Stimulated activated CD4-positive, alpha-beta T cell treated with anti-CD3 and anti-CD28 coated beads, Interleukin-4, amount 100 ng/mL, for 4 hours (primary cell): ENCODE measurements at places on chromosomes 3 and 15.

DNA sequence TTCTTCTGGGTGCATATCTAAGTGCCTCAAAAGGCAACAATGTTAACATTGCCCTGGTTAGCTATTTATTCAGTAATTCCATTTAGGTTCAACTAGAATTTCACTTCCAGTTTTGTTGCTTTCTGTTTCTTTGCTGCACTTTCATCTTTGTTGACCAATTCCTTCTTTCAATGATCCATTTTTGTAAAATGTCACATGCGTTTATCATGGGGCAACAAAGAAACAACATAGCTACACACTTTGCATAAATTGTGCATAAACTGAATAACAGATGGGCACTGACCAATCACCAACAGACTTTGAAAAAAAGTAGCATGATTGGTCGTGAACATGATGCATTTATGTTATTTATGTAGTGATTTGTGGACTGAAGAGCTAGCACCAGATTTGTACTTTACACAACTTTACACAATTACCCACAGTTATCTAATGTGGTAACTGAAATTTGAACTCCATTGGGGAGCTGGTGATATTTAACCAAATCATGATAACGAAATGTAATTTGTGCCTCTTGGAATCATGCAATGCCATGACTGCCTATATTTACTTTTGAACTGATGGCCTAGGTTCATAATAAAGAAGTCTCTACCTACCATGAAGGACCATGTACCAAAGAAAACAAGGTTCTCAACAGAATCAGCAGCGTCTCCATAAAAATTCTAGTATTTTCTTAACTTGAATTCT is 7.1 kb upstream of the CPOX start:
- no peak for DNase-seq

DNA sequence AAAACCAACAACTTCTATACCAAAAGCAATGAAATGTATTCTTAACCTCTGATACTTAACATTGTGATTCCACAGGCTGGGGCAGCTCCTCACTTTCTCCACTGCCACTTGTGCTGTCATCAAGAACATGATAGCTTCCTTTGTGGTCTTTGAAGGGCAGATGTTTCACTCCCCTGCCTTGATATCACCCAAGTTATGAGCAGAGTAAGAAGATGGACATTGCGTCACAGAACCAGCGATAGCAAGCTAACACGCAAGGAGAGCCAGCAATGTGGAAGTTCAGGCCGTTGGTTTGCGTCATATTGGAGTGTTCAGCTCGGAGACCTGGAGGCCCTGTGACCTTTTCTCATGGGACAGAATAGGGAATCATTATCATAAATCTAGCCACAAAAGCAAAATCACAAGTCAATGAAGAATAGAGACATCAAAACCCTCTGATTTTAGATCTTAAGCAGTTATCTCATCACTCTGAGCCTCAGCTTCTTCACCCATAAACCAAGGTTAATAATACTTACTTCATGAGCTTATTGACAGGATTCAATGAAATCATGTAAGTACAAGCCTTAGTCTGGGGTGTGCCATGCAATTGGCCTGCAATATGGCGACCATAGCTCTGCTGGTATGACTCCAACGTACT is 183.8 kb upstream of the THBS1 start:
- DNase-seq = no peak

- DNase-seq = peak; percentile 42
These were observed 24.4 kb downstream of the SEC61A1 start for GRCh38 chr3:128076483-128077201.

DNA sequence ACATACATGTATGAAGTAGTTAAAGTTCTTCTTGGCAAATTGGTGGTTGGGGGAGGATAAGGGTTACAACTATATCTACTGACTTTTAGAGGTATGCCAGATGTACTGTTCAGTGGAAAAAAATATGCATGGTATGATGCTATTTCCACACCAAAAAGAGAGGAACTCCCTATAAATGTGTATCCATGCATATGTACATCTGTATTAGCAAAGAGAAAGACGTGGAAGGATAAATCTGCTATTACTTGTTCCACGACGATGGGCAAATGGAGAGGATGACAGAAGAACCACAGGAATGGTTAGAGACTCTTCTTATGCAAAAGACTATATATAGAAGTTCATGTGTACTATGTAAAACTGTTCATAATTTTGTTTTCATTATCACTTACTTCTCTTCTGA is 197.6 kb downstream of the RORA start:
- DNase-seq = no peak

DNA sequence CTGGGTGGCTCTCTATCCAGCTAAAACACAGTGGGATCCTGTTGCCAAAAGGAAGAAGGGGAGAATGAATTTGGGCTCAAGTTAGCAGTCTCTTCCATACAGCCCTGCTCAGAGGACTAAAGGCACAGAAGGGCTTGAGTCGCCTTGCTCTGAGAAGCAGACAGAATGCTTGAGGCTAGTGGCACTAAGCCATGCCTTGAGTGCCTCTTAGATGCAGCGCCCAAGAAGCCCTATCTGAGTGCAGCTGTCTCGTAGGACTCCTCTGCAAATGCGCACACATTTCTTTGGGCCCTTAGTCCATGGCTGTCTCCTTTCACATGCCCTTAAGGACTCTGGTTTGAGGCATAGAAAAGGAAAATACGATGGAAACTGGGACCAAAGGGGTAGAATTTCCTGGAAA is 211.3 kb upstream of the CHRM5 start:
- DNase-seq = no peak

GRCh38 chr15:63860155-63860554 is 26.4 kb upstream of the HERC1 start:
- DNase-seq = peak; percentile 19

GRCh38 chr3:103712320-103713008 is 1277.6 kb downstream of the ZPLD1 start:
- DNase-seq = no peak

DNA sequence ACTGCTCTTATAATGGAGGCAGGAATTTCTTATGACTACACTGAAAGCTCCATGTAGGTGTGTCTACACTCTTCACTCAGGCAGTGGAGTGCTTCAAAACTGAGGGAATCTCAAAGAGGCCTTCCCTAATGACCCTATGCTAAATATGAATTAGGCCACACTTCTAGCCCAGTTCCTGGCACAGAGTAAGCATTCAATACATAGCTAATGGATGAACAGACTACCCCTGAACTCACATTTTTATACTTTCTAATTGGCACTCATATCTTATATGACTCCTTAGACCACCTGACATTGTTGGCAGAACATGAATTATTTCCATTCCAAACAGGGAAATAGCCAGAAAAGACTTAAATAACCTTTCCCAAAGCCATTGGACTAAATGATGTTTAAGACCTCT is 3.4 kb downstream of the RARRES1 start:
- no peak for DNase-seq

- DNase-seq = no peak
These were observed 14.1 kb downstream of the IL17RD start for GRCh38 chr3:57151021-57151449.

DNA sequence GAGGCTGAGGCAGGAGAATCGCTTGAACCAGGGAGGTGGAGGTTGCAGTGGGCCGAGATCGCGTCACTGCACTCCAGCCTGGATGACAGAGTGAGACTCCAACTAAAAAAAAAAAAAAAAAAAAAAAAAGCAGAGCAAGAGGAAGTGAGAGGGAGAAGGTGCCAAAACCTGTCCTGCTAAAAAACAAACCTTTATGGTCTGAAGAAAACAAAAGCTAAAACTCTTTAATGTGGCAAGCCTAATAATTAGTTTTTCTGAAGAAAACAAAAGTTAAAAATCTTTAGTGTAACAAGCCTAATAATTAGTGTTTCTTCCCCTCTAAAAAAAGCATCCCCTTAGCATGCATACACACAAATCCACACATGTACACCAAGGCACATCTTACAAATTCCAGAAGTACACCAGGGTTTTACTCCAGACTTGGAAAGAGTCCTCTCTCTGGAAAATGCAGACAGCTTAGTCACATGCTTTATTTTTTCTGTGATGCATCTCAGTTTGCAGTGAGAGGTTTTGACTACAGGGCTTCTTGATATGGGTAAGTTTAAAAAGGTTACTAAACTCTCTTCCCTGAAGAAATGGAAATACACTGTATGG is 65.9 kb downstream of the HACD2 start:
- DNase-seq = no peak

GRCh38 chr15:30922480-30923311 is 19.0 kb downstream of the FAN1 start:
- no peak for DNase-seq

DNA sequence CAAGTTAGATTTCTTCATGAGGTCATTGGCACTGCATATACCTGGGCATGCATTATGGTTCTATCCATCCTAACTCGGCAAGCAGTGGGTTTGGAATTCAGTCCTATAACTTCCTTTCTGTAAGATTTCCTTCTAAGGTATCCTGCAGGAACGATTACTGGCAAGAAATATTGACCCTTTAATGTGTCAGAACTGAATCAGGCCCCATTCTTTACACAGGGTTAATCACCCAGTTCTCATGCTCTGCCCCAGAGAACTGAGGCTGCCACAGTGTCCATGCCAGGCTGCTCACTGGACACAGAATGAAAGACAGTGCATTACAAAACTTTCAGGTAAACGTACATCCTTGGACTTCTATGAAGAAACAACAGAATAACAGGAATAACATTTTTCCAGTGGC is 108.9 kb downstream of the RPL22L1 start:
- no peak for DNase-seq

DNA sequence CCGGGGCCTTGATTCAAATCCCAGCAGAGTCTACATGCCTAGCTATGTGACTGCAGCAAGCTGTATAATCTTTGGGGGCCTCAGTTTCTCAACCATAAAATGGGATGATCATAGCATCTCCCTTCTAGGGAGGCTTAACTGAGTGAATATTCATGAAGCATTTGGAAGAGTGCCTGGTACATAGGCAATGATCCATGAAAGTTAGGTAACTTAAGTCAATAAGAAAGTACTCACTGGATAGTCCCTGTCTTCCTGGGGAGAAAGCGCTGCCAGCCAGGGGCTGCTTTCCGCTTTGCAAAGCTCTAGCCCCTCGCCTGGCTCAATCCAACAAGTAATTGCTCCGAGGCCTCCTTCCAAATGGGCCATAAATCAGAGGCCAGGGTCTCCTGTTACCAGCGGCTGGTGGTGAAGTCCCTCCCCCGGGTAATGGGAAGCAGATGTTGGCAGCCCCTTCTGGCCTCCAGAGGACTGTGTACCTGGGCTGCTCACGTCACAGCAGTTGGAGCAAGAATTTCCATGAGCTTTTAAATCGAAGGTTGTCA is 521.9 kb upstream of the PROK2 start:
- DNase-seq = no peak

- DNase-seq = no peak
These were observed 144.2 kb upstream of the SOX2 start for GRCh38 chr3:181567311-181568075.

- DNase-seq = no peak
These were observed 4.6 kb downstream of the ERICH6 start for GRCh38 chr3:150699068-150699639.

- no peak for DNase-seq
These were observed 22.0 kb upstream of the GNB5 start for GRCh38 chr15:52213206-52213605.

DNA sequence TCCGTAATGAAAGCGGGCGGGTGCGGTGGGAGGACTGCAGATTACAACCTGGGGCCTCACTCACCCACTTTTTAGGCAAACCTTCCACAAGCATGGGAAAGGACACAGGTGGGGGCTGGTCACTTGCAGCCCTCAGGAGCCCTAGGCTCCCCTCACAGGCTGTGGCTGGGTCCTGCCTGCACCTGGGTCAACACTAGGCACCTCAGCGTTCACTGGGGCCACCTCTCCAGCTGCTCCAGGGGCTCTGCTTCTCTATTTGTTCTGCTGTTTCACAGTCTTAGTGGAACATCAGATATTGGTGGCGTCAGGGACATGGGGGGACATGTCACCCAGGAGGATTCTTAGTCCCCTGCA is 30.1 kb upstream of the TMEM115 start:
- no peak for DNase-seq

- no peak for DNase-seq
These were observed 43.4 kb upstream of the LMCD1 start for GRCh38 chr3:8458238-8458661.

DNA sequence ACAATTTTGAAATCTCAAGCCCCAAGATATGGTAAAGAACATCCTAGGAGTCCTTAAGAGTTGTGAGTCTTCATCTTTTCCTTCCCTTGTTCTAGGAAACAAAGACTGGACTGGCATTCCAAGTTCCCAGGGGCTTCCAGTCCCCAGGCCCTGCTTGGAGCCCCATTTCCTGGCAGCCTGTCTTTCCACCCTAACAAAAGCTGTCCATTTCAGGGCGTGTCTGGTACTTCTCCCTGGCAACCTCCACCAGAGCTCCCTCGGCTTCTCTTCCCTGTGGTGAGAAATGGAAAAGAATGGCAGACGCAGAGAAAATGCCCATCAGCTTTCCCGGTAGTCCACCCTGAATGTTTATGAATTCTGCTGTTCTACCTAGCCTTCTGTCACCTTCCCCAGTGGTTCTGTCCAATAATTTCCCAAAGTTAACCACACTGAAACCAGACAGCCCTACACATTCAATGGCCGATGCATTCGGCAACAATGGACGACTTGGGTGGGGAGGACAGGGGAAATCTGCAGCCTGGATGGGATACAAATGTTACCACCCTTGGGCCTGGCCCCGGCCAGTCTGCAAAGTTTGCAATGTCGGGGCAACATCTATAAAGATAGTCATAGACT is 6.8 kb downstream of the RAB6B start:
- no peak for DNase-seq

- DNase-seq = no peak
These were observed 320.9 kb downstream of the FOXP1 start for GRCh38 chr3:71262364-71263265.

- no peak for DNase-seq
These were observed 175.9 kb downstream of the CHST2 start for GRCh38 chr3:143295201-143296080.

DNA sequence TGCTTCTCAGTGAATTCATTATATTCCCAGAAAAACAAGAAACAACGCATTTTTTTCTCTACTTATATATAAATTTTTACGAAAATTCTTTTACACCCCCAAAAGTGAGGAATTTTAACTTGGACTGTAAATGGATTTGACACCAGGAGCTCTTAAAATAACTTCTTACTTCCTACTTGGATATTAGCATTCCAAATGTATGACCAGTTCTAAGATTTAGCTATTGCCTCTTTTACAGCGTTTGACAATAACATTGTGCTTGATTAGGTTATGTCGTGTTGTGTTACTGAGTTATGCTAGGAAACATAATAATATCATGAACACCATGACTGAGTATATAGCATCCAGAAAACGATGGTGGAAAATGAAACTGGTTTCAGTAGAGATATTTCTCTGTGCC is 177.0 kb downstream of the CNTN6 start:
- no peak for DNase-seq

- DNase-seq = no peak
These were observed 844 bp downstream of the NR2F2 start for GRCh38 chr15:96331144-96331944.

GRCh38 chr3:55128225-55128823 is 200.5 kb upstream of the LRTM1 start:
- DNase-seq = no peak

DNA sequence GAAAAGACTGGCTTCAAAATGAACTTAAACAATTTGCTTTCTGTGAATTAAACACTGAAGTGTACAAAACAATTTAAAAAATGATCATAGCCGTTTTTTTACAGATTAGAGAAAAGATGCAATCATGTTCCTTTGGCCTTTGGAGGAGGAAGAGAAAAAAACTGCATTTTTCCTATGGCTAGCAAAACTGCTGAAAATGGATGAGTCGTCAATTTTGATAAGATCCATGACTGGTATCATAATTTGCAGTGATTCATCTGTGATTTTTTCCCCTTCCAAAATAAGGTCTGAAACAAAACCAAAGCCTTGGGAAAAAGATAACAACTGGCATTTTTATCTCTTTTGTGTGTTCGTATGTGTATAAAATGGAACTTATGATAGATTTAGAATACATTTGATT is 255.6 kb upstream of the SATB1 start:
- no peak for DNase-seq

- DNase-seq = no peak
These were observed 15.5 kb downstream of the STIMATE start for GRCh38 chr3:52881871-52882270.
